ENCODE measurements at places on chromosomes 1 and 21.

- no peak for DNase-seq
Observed at GRCh38 chr1:186089940-186090339, 285.1 kb downstream of the TPR start.

GRCh38 chr21:33971492-33972013 lies 55.9 kb upstream of the ATP5PO start:
- no peak for DNase-seq

- peak; percentile 89 for DNase-seq
Observed at GRCh38 chr1:118960567-118961136, 27.5 kb downstream of the TBX15 start.

DNA sequence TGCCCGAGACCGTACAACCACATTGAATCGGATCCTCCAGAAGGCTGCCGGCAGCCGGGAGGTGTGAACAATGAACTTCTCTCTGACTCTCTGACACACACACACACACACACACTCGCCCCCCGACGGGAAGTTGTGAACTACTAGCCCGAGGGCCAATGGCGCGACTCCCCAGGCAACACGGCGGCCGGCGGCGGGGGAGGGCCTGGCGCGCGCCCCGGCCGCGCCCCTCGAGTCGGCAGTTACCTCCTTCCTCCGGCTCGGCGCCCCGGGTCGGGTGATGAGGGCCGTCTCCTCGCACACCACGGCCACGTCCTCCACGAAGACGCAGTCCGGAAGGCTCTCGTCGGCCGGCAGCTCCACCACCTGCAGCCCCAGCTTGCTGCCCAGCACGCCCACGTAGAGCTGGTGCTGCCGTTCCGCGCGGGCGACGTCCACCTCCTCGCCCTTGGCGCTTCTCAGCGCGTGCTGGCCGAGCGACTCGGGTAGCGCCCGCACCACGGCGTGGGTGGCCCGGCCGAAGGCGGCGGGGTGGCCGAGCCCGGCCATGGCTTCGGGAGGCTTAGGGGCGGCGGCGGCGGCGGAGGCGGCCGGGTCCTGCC lies 361 bp downstream of the DDAH1 start:
- peak; percentile 82 for DNase-seq

DNA sequence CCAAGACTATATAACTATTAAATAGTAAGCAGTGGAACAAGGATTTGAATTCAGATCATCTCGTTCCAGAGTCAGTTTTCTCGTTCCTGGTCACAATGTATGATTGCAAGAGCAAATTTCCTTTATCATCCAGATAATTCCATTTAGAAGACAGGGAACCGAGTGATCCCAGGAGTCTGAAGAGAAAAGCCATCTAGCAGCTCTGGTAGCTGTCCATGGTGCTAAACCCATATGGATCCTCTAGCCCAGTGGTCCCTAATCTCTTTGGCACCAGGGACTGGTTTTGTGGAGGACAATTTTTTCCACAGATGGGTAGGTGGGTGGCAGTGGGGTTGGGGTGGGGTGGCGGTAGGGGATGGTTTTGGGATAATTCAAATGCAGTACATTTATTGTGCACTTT lies 229.4 kb downstream of the PTPRU start:
- DNase-seq: no peak

GRCh38 chr1:158951956-158952355 lies 20.6 kb downstream of the PYHIN1 start:
- DNase-seq: no peak

DNA sequence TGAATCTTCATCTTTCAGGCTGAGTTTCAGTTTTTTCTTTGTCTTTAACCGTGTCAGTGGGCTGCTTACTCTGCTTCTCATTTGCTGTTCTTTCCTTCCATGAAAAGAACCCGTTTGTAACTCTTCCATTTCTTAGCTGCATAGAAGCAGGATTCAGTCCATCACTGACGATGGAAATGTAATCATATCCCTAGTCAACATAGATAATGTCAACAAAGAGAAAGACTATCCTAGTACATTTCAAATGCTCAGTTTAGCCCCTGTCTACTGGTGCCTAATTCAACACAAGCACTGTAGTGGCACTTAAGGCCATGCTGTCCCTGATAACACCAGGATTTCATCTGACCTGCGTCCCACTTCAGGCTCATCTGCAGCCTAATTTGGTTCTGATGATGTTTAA lies 376 bp downstream of the GBP1 start:
- no peak for DNase-seq

DNA sequence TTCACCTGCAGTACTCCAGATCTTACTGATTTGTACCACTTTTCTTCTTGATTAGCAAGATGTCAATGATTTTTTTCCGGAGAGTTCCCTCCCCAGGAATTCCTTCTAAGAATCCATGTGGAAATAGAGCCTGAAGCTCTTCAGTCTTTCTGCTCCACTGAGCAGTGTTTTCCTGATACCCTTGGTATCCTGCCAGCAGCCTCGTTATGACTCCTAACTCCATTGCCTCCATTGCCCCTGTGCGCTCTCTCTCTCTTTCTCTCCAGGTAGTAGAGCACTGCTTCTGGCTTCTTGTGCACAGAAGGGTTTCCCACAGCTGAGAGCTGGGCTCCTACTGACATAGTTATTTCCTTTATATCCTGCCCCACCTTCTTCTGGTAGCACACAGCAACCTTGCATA lies 12.2 kb downstream of the UBE2U start:
- no peak for DNase-seq

- DNase-seq: no peak
Observed at GRCh38 chr1:111422546-111423391, 4.8 kb downstream of the OVGP1 start.

DNA sequence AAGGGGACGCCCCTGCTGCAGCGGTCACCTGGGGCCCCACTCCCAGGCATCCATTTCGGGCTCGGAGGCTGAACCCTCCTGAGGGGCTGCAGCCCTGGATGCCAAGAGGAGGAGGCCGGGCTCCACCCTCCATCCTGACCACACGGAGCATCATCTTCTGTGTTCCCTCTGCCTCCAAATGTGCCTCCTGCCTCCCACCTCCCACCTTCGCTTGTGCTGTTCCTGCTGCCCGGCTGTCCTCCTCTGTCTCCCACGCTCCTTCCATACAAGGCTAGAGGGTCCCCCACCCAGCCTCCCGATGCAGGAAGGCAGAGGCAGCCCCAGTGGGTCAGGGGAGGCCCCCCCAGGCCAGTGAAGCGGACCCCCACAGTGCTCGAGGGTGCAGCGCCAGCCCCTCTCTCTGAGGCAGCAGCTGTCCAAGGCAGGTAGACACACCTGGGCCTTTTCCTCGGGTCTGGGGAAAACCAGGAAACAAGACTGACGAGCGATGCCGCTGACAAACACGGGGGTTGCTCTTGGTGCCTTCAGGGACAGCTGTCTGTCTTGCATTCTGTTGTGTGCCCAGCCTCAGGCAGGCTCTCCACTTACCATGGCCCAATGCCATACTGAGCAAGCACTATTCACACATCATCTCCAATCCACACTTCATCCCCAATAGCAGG lies 16.8 kb upstream of the PLEKHG5 start:
- no peak for DNase-seq

GRCh38 chr1:31346785-31347184 lies 26.1 kb downstream of the FABP3 start:
- DNase-seq: no peak

GRCh38 chr21:46125846-46126301 lies 28.0 kb downstream of the COL6A2 start:
- DNase-seq: peak; percentile 66

DNA sequence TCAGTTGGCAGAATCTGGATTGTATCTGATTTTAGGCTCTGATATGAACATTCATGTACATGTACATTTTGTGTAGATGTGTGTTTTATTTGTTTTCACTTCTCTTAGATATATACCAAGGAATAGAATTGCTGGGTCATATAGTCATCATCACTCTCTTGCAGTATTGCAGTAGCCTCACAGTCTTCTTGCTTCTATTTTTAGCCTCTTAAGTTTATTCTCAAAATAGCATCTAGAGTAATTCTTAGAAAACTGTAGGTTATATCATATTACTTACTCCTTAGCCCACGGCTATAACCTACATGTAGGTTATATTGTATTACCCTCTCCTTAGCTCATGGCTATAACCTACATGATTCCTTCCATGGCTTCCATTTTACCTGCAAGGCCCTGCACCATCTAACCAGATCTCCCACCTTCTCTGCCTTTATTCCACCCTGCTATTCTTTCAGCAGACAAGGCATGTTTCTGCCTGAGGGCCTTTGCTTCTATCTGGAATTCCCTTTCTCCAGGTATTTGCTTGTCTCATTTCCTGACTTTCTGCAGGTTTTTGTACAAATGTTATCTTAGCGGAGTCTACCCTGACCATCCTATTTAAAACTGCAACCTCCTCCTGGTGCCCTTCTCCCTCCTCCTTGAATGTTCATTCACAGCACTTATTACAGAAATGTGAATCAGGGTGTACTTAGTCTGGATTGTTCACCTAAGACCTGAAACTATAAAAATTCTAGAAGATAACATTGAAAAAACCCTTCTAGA lies 109.0 kb upstream of the ETV3 start:
- DNase-seq: no peak

GRCh38 chr1:2130156-2130555 lies 64.4 kb downstream of the FAAP20 start:
- no peak for DNase-seq

DNA sequence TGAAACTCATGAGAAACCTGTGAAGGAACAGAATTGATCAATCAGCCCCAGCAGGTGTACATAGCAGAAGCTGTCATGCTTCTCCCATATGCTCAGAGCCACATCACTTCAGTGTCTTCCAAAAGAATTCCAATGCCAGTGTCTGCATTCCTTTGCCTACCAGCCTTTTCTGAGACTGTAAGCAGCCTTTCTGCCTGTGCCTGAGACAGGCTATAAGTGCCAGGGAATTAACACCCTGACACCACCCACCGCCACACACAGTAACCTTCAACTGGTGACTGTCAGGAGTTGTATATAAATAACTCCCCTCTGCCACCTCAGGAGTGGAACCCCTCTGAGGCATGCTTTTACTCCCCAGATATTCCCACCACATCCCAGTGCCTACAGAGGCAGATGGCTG lies 38.1 kb upstream of the SLAMF9 start:
- DNase-seq: no peak

DNA sequence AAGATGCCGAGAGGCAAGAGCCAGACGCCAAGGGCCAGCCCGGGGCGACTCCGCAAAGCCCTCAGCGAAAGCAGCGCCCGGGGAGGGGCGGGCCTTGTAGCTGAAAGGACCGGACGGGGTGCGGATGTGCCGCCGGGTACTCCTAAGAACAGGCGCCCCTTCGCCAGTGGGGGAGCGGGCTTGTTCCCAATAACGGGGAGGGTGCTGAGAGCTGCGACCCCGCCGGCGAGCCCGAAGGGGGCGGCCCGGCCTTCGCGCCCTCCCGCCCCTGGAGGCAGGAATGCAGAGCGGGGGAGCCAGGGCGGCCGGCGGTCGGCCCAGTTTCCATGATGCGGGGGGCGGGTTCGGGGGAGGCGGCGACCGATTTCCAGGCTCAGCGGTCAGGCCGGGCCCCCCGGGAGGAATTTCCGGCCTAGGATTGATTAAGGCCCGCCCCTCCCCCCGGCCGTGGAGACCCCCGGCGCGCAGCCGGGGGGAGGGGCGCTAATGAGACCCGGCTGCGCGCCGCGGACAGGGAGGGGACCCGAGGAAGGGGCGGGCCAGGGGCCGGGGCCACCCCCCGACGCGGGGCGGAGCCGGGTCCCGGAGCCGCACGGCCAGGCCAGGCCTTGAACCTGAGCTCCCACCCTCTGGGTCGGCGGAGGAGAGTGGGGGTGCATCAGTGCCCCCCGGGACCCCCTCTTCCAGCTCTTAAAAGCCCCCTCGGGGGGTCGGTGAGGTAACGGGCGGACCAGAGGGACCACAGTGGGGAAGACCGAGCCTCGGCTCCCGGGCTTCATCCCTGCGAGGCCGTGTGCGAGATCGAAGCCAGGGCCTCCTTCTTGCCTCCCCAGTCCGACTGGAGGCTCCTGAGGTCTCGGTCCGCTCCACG lies 898 bp upstream of the TMEM200B start:
- DNase-seq: peak; percentile 91

- no peak for DNase-seq
Observed at GRCh38 chr1:234907940-234908405, 220.7 kb downstream of the TOMM20 start.

DNA sequence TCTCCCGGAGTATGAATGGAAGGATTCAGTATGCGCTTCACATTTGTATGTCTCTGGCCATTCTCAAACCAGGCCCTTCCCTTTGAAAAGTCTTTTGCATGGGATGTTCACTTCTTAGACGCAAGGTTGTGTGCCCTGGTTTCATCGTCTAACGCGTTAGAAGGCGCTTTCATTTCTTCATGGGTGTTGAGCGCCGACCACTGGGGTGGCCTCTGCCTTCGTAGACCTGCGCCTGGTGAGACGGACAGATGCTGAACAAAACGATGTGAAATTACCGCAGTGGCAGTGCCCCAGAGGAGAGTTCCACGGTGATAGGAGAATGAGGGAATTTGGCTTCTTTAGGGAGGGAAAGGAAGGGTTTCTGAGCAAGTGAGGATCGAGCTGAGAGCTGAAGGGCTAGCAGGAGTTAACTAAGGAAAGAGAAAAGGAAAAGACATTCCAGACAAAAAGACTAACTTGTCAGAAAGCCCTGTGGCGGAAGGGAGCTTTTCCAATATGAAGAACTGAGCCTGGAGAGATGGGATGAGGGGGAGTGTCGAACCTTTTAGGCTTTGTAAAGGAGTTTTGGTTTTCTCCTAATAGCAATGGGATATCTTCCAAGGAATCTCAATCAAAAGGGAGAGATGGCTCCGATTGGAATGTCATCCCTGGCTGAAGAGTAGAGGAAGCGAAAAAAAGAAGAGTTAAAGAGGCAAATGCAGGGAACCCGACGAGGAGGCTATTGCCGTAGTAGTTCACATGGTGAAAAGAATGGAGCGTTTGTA lies 951 bp downstream of the GGPS1 start:
- DNase-seq: no peak

DNA sequence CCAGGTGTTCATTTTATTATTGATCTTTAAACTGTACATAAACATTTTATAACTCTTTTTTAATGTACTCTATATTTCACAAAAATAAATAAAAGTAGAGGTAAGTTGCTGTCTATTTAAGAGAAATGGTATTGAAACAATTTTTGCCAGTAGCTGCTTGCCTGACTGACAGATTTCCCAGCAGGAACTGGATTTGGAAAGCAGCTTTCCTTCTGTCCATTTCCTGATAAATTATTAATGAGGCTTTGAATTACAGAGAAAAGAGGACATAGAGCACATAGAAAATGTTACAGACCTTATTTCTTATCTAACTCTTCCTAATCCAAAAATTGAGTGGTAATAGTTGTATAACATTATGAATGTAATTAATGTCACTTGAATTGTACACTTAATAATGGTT lies 79.7 kb upstream of the BCL10 start:
- no peak for DNase-seq

All from tibial artery (tissue), 4 donors.